ENCODE measurements at places on chromosomes 2 and 18. TPM values are rescaled to one million over a fixed set of nuclear protein-coding genes. Genes with fewer than 3 reads are reported as not detected.

ARHGAP15 gene
- total RNA-seq: 261 TPM

SERPINB7 gene
- total RNA-seq: not detected

INPP5D gene
- 278 TPM for total RNA-seq

HJURP gene
- 1.8 TPM for total RNA-seq

KCNG2 gene
- not detected for total RNA-seq

- H3K27me3 ChIP-seq: no peaks in the 10 kb centered on the region
- H3K27ac ChIP-seq: peak overlapping the region; percentile 23
- DNase-seq: no peak
- H3K36me3 ChIP-seq: peaks cover 17% of the 10 kb centered on the region
These were observed 4.8 kb downstream of the CTDSP1 start for GRCh38 chr2:218404351-218405085.

DNA sequence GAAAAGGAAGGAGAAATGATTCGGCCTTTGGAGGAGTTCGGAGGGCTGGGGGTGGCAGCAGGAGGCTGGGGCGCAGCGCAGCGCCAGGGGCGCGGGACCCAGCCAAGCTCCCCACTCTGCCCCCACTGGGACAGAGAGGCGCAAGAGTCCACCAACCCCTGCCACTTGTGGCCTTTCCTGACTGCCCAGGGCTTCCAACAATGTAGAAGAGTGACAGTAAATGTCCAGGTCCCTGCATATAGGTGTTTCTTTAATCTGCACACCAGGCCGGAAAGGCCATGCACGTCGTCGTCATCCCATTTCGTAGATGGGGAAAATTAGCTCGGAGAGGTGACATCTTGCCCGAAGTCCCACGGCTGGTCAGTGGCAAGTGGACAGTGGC, 96.6 kb downstream of the INHBB start:
- peaks cover 12% of the 10 kb centered on the region for H3K4me1 ChIP-seq
- no peak for DNase-seq
- no peak overlapping the region for H3K4me3 ChIP-seq
- H3K27me3 ChIP-seq: peaks cover 10% of the 10 kb centered on the region
- no peaks in the 10 kb centered on the region for H3K36me3 ChIP-seq

DNA sequence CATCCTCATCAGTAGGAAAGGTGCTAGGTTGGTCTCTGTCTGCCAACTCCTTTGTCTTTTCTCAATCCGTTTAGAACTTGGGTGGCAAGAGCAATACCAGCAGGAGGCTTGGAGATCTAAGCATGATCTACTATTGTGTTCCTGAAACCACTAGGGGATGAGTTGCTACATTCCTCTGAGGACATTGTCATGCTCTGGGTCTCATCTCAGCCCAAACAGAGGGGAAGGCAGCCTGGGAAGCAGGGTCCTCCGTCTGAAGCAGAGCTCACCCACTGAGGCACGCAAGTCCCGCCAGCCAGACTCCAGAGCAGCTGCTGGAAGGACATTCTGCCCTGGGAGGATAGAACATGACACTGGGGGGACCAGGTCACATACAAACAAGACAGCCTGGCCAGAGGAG, 162.9 kb downstream of the MTCL1 start:
- H3K4me3 ChIP-seq: no peak overlapping the region
- H3K4me1 ChIP-seq: no peaks in the 10 kb centered on the region
- no peaks in the 10 kb centered on the region for H3K27me3 ChIP-seq
- DNase-seq: no peak

DNA sequence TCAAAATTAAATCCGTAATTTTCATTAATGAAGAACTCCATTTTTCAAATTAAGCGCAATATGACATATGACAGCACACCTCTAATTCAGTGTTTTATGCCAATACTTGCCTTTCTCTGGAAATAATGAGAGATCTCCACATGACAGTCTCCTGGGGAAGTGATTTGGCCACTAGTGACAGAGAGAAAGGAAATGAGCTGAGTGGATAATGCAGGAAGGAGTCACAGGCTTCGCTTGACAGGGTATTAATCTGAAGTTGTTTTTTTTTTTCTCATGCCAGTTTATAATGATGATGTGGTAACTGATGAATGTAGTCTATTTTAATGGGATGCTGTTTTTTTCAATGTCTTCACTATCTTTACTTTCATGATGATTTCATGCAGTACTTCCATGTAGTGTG, 1079.4 kb upstream of the GYPC start:
- H3K4me1 ChIP-seq: no peaks in the 10 kb centered on the region
- H3K27ac ChIP-seq: no peak overlapping the region
- H3K27me3 ChIP-seq: no peaks in the 10 kb centered on the region
- no peaks in the 10 kb centered on the region for H3K36me3 ChIP-seq
- no peak for DNase-seq

- no peak for DNase-seq
- no peaks in the 10 kb centered on the region for H3K27me3 ChIP-seq
- H3K4me3 ChIP-seq: no peak overlapping the region
- H3K27ac ChIP-seq: no peak overlapping the region
- no peaks in the 10 kb centered on the region for H3K4me1 ChIP-seq
- H3K36me3 ChIP-seq: no peaks in the 10 kb centered on the region
These were observed 107.9 kb upstream of the NDUFV2 start for GRCh38 chr18:8994603-8995002.

DNA sequence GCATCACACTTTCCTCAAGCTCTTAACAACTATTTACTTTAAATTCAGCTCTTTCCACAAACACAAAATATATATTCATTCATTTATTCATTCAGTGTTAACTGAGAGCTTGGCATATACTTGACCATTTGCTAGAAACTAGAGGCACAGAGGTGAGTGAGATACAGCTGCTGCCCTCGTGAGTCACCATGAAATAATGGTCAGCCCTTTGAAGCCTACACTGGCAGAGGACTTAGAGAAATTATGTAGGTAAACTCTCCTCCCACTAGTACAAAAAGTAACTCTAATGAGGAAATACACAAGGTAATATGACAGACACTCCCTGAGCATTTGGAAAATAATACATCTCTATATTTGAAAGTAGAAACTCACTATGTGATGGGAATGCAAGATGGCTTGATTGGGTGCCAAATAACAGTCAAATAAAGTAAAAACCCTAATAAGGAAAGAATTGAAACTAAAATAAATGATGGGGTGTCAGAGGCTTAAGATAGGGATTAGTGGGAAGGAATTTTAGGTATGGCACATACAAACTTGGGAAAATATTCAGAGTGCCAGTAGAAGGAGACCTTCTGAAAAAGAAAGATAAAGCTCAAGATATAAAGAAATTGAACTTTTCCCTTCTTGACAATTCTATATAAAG, 61.1 kb downstream of the ANTXR1 start:
- H3K36me3 ChIP-seq: no peaks in the 10 kb centered on the region
- H3K27me3 ChIP-seq: peaks cover 10% of the 10 kb centered on the region
- H3K4me3 ChIP-seq: no peak overlapping the region

GRCh38 chr2:72929010-72929409, 11.7 kb downstream of the EMX1 start:
- no peak overlapping the region for H3K4me3 ChIP-seq
- H3K4me1 ChIP-seq: peaks cover 2% of the 10 kb centered on the region
- H3K36me3 ChIP-seq: no peaks in the 10 kb centered on the region

GRCh38 chr2:16151281-16151570, 210.9 kb downstream of the MYCN start:
- no peaks in the 10 kb centered on the region for H3K27me3 ChIP-seq
- H3K36me3 ChIP-seq: no peaks in the 10 kb centered on the region
- no peak for DNase-seq
- no peak overlapping the region for H3K27ac ChIP-seq
- H3K4me1 ChIP-seq: no peaks in the 10 kb centered on the region
- H3K4me3 ChIP-seq: no peak overlapping the region

All from CD4-positive, CD25-positive, alpha-beta regulatory T cell (primary cell).